DMS153 (cell line): ENCODE measurements at places on chromosomes 5 and 9.
A peak's percentile ranks its signal among the peaks of the same experiment; 100 is the strongest.

DNA sequence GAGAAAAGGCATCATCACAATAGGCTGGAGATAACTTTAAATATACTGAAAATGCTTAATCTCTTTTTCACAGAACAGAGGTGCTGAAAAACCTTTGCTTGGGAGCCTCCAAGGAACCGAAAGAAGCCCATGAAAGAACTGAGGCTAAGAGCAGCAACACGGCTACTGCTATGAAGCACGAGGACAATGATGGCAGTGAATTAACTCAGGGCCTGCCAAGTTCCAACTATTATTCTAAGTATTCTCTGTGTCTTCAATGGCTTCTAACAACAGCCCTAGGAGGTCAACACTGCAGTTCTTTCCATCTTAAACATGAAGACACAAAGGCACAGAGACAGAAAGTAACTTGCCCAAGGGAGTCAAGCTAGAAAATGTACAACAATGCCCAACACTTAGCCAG, 293.0 kb upstream of the DAP start:
- no peak for DNase-seq

DNA sequence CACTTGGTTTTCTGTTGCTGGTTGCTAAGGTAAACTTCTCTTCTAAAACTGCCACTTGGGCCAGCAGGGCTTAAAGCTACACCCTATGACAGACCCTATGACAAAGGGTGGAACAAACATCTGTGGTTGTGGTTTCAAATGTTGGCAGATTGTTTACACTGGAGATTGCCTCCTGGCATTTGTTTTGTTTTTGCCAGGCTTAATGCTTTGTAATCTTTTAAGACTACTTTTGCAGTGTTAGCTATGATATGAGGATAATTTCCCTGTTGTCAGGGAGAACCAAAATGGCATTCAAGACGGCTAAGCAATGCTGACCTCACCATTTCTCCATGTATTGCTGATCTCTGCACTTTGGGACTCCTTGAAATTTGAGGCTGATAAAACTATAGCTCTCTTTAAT, 50.3 kb downstream of the MAMDC2 start:
- DNase-seq: peak; percentile 85

GRCh38 chr9:113993838-113994540, 84.1 kb downstream of the AMBP start:
- DNase-seq: peak; percentile 85

DNA sequence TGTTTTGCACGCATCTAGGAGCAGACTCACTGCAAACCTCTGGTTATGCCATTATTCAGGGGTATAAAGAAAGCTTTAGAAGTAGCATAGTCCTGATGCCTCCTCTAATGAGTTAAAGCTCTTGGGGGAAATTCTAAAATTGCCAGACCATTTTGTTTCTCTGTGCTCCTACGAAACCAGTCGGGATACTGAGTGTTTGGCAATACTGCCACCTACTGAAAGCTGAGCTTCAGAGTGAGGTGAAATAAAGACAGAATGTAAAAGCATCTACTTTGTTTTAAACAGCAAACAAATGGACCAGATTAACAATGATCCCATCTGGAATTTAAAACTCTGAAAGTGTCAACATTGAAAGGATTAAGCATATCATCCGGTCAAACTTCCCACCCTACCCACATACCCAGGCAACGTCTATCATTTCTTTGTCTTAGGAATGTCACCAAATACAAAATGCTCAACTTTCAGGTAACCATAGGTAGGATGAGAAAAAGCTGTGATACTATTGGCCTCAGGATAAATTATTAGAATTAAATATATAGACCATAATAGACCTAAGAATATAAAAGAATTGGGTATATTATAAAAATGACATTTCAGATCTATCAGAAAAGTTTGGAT, 77.8 kb upstream of the SHISAL2B start:
- DNase-seq: peak; percentile 15
